ENCODE measurements at places on chromosomes 7 and 10. TPM values are rescaled to one million over a fixed set of nuclear protein-coding genes. Genes with fewer than 3 reads are reported as not detected.

GHRHR gene
- 2.2 TPM for total RNA-seq

ADAMTS14 gene
- total RNA-seq = 0.86 TPM

OGDHL gene
- total RNA-seq = 47.1 TPM

SFMBT2 gene
- 15.3 TPM for total RNA-seq

MBL2 gene
- not detected for total RNA-seq

AKR1C8 gene
- total RNA-seq = 0.14 TPM

GIMAP8 gene
- 0.21 TPM for total RNA-seq

LOXL4 gene
- total RNA-seq = 0.83 TPM

CD36 gene
- total RNA-seq = 1.3 TPM

TIMM23 gene
- total RNA-seq = 99.1 TPM

TMEM178B gene
- total RNA-seq = 2.5 TPM

All from motor neuron (in vitro differentiated cells).